ENCODE measurements at places on chromosomes 2 and 18.

DNA sequence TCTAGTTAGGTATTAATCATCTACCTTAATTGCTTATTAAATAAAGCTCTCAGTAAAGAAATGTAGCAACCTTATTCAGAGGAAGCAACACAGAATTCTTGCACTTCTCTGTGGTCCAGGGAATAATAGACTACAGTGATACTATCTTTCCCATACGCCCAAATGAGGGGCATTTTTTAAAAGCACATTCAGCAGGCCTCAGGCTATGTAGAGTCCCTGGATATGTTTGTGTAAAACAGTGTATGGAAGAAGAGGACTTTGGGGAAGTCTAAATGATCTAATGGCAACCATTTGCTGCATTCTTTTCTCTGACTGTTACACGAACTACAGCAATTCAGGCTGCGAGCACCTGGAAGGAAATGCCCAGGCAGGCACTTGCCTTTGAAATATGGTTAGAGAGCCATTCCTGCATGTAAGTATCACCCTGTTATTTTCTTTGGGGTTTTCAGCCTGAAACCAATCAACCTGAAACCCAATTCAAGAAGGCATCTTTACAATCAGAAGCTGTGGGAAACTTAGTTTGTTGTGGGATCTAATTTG is 1814.7 kb upstream of the CELF4 start:
- no peak for DNase-seq

DNA sequence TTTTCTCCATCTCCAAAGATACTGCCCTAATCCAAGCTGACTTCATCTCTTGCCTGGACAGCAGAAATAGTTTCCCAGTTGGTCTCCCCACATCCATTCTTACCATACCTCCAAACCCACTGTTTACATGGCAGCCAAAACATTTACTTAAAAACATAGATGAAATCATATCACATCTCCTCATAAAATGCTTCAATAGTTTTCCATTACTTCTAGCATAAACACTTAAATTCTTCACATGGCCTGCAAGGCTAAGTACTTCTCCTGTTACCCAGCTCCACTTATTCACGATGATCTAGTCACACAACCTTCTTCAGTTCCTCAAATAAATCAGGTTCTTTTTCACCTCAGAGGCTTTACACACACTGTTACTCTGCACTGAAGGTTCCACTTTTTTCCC is 185.8 kb upstream of the ACVR2A start:
- no peak for DNase-seq

- no peak for DNase-seq
Observed at GRCh38 chr2:228548230-228548629, 366.7 kb upstream of the SPHKAP start.

- no peak for DNase-seq
Observed at GRCh38 chr18:74290021-74290420, 1.7 kb downstream of the CYB5A start.

DNA sequence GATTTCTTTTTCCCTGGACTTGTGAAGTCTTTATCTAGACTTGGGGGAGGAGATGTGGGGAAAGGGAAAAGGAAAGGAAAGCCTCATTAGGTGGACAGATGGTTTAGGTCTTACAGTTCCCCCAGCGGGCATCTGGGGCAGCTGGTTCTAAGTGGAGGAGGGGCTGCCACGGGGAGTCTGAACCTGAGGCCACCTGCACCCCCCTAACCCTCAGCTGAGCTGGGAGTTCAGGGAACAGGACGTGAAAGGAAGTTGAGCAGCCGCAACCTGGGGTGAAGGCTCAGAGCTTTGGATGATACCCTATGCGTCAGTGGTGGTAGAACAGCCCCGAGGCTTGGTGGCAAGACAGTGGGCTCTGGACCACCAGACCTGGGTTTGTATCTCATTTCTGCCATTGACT is 26.8 kb downstream of the ITM2C start:
- DNase-seq: no peak

DNA sequence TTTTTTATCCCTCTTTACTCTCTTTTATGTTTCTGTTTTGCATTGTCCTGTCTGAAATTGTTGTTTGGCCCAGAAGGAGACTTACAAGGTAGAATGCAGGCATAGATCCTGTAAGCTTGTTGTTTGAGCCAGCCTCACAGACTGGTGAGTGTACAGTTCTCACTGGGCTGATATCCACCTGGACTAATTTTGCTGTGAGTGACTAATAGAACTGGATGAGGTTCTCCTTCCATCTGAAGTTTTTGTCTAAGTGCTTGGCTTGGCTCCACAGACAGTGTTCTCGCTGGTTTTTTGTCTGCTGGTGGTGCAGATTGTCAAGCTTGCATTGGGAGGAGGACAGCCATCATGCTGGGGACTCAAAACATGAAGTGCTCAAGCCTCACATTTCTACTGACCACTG is 495.7 kb downstream of the TSN start:
- DNase-seq: no peak

DNA sequence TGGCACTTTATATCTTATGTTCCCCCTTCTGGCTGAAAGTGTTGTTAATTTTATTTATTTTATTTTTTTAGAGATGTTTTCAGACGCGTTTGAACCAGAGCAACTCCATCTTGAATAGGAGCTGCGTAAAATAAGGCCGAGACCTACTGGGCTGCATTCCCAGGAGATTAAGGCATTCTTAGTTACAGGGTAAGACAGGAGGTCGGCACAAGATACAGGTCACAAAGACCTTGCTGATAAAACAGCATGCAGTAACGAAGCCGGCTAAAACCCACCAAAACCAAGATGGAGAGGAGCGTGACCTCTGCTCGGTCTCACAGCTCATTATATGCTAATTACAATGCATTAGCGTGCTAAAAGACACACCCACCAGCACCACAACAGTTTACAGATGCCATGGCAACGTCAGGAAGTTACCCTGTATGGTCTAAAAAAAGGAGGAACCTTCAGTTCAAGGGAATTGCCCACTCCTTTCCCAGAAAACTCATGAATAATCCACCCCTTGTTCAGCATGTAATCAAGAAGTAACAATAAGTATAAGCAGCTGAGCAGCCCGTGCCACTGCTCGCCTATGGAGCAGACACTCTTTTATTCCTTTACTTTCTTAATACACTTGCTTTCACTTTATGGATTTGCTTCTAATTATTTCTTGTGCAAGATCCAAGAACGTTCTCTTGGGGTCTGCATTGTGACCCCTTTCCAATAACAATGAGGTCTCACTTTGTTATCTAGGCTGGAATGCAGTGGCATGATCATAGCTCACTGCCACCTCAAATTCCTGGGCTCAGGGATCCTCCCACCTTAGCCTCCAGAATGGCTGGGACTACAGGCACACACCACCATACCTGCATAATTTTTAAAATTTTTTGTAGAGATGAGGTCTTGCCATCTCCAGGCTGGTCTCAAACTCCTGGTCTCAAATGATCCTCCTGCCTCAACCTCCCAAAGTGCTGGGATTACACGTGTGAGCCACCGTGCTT is 55.9 kb downstream of the CACNB4 start:
- no peak for DNase-seq

GRCh38 chr2:6653281-6653750 is 212.4 kb downstream of the CMPK2 start:
- no peak for DNase-seq

GRCh38 chr2:61181382-61182058 is 19.5 kb downstream of the C2orf74 start:
- no peak for DNase-seq

DNA sequence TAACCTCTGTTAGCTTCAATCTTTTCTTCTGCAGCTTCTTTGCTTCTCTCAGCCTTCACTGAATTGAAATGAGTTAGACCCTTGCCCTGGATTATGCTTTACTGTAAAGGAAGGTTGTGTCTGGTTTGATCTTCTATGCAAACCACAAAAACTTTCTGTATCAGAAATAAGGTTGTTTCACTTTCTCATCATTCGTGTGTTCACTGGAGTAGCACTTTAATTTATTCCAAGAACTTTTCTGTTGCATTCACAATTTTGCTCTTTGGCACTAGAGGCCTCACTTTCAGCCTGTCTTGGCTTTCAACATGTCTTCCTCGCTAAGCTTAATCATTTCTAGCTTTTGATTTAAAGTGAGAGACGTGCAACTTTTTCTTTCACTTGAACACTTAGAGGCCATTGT is 365.3 kb downstream of the TDRD15 start:
- DNase-seq: no peak

DNA sequence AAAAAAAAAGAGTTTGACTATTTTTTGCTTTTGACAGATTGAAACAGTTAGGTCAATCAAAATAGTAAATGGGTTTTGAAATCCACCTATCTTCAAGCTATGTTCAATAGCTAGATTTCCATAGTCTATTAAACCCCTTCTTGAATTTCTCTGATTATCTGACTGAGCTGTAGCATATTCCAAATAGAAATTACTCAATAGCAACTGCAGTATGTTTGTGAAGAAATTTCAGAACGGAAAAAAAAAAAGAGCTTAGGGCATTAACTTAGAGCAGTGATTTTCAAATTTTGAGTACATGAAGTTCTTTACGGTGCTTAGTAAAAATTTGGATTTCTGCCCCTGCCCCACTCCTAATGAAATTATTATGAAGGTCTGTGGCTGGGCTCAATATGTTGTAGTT is 432.3 kb downstream of the LRP1B start:
- DNase-seq: no peak

GRCh38 chr2:230700447-230700846 is 12.2 kb upstream of the CAB39 start:
- no peak for DNase-seq

GRCh38 chr2:185998562-185999070 is 260.0 kb downstream of the FSIP2 start:
- no peak for DNase-seq

- no peak for DNase-seq
Observed at GRCh38 chr2:148523315-148523714, 121.2 kb upstream of the EPC2 start.
